ENCODE measurements at places on chromosomes 2 and 18. TPM values are rescaled to one million over a fixed set of nuclear protein-coding genes. Genes with fewer than 3 reads are reported as not detected.

DNA sequence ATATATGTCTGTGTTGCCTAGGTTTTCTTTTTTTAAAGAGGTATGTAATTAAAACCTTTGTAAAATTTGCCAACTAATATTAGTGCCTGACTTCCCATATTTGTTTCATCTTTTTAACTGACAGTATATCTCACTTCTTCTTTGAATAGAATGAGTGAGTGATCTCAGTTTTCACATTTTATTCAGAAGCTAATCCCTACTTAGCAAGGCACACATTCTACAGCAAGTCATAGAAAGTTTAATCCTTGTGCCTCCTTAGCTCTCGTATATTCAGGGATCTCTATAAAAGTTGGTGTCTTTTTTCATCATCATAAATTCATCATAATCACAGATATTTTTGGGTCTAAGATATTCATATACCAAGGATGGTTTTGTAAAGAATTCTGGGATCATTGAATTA is 66.6 kb downstream of the RIF1 start:
- no peak for DNase-seq

DNA sequence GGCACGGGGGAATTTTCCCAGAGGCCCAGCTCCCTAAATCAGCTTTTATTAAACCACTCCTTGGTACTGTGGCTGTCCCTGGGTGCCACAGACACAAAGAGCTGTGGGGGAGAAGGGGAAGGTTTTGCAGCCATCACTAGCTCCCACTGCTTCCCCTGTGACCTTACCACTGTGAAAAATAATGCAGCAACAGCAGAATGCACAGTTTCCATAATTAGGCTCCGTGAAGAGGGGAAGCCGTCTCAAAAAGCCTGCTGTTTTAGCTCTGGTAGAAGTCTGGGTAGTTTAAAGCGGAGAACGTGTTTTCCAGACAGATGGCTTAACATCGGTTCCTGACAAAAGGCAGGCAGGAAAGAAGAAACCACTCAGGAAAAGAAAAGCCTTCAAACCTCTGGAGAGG is 27.5 kb upstream of the CAB39 start:
- no peak for DNase-seq

GRCh38 chr2:62923881-62924280 is 126.7 kb upstream of the OTX1 start:
- DNase-seq: no peak

- no peak for DNase-seq
Observed at GRCh38 chr2:3314626-3315025, 63.0 kb downstream of the EIPR1 start.

GRCh38 chr2:62471816-62472215 is 34.2 kb downstream of the TMEM17 start:
- no peak for DNase-seq

GRCh38 chr18:5288517-5288935 is 7.0 kb downstream of the ZBTB14 start:
- DNase-seq: no peak

- no peak for DNase-seq
Observed at GRCh38 chr2:36982467-36982866, 16.1 kb upstream of the STRN start.

- no peak for DNase-seq
Observed at GRCh38 chr2:109333414-109334210, 204.6 kb downstream of the SH3RF3 start.

- no peak for DNase-seq
Observed at GRCh38 chr2:74128206-74128605, 19.5 kb downstream of the BOLA3 start.

GRCh38 chr18:11860594-11861450 is 9.6 kb downstream of the CHMP1B start:
- DNase-seq: no peak

- DNase-seq: no peak
Observed at GRCh38 chr2:58155160-58155778, 85.9 kb downstream of the FANCL start.

DNA sequence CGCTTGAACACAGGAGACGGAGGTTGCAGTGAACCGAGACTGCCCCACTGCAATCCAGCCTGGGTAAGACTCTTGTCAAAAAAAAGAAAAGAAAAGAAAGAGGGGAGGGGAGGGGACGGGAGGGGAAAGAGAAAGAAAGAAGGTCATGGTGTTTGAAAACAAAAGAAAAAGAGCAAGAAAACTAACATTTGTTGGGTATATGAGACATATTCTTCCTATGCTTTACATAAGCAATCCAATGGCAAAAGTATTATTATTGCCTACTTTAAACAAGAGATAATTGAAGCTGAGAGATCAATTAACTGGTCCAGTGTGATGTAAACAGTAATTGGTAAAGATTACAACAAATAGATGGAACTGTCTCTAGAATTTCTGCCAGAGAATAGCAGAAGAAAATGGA is 157.3 kb downstream of the ZRANB3 start:
- no peak for DNase-seq

DNA sequence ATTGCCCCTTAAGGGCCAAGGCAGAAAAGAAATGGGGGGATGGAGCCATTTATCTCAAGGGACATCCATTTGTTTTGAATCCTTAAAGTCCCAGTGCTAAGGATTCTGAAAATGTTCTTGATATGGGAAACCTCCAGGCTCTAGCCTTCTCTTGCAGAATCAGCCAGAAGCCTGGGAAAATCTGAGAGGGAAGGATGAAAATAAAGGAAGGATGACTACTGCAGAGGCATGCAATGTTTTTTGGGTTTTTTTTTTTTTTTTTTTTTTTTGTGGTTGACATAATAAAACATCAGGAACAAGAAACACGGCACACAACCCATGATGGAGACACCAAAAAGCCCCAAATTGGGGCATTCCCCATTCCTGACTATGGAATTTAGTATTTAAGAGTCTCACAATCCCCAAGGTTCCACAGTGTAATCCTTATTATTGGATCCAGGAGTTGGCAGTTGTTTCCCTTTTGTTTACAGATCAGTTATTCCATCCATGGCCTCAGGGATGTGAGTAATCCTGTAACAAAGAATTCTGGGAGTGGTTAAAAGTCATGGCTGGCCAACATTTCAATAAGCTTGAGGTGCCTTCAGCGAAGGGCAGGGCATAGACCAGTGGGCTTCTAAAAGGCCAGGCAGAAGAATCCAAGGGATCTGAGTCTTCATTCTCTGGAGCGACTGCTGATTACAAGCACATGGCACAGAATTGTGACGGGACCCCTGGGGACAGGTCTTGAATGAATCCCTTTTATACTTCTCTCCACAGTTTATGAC is 337.5 kb downstream of the GULP1 start:
- no peak for DNase-seq

GRCh38 chr2:70440621-70441020 is 113.0 kb downstream of the TGFA start:
- peak; percentile 85 for DNase-seq

DNA sequence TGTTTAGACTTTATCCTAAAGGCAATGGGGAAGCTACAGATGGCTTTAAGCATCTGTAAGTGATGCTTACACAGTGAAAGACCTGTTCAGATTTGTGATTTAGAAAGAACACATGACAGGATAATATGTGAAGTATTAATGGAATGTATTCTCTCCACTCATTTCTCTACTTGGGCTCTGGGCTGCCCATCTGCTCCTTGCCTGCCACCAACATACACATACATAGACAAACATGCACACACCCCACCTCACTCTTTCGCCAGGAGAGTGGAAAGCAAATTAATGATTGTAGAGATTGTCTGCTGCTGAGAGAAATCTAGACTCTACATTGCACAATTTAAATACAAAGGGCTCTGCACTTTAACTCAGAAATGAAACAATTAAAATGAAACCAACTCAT is 61.0 kb upstream of the NFE2L2 start:
- no peak for DNase-seq

GRCh38 chr2:150963336-150963735 is 298.3 kb downstream of the RBM43 start:
- no peak for DNase-seq

DNA sequence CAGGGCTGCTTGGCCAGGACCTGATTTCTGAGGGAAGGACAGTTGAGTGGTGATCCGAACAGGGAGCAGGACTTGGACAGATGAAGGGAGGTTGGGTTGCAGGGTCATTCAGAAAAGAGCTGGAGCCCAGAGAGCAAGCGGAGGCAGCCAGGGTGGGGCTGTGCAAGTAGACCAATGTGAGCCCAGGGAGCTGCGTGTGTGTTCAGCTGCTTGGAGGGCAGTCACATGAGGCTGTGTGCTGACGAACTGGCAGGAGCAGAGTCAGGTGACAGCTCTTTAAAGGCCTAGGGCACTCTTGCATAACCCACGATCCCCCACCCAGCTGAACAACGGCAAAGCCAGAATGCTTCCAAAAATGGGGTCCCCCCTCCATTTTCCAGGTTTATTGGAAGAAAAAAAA is 4.6 kb upstream of the MLPH start:
- no peak for DNase-seq

- no peak for DNase-seq
Observed at GRCh38 chr2:160837416-160837815, 322.8 kb upstream of the TANK start.

- DNase-seq: peak; percentile 94
Observed at GRCh38 chr2:121699421-121700333, 37.0 kb downstream of the NIFK start.

GRCh38 chr2:218270721-218271486 is 585 bp downstream of the PNKD start:
- no peak for DNase-seq

GRCh38 chr2:134360745-134361487 is 107.0 kb downstream of the MGAT5 start:
- DNase-seq: no peak

KCNIP3 gene
- total RNA-seq: 0.28 TPM

MDH1 gene
- 195 TPM for total RNA-seq

EMX1 gene
- total RNA-seq: 0.09 TPM

AGAP1 gene
- 2.3 TPM for total RNA-seq

SCN9A gene
- not detected for total RNA-seq

ST6GAL2 gene
- not detected for total RNA-seq

IL36RN gene
- total RNA-seq: not detected

UGT1A4 gene
- not detected for total RNA-seq

NAT8 gene
- not detected for total RNA-seq

Measured in activated CD4-positive, alpha-beta T cell treated with anti-CD3 and anti-CD28 coated beads, Interleukin-2, amount 10 ng/mL, durations not matched to agents 24 days and 14 days (primary cell).